ENCODE measurements at places on chromosomes 1 and 21. TPM values are rescaled to one million over a fixed set of nuclear protein-coding genes. Genes with fewer than 3 reads are reported as not detected.

DNA sequence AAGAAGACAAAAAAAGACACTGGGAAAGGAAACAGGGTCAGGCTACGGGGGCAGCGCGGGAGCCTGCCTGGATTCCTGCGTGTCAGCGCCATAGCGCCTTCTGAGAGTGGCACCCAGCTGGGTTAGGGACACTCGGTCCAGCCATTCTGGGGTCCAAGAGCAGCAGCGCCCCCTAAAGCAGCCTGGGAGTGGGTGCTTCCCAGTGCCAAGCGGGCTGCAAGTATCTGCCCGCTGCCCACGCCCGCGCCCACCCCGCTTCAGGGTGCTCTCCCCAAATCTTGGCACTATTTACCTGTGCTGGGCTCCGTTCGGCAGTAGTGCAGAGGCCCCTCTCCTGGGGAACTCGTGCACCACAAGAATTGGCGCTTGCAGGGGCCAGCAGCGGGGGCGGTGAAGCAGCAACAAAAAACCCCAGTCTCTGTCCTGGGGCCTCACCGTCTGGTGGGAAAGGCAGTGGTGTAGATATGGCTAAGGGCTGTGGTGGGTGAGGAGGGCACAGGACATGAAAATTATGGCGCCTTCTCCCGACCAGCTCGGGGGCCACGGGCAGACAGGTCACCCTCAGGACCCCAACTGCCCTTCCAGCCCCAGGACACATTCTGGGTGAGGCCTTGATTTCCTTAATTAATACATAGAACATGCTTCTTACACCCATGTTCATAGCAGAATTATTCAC is 24.1 kb upstream of the LBR start:
- H3K4me3 ChIP-seq, result no peak overlapping the region
- no peak overlapping the region for H3K27ac ChIP-seq
- no peaks in the 10 kb centered on the region for H3K36me3 ChIP-seq
- H3K27me3 ChIP-seq, result no peaks in the 10 kb centered on the region
- DNase-seq, result no peak
- H3K4me1 ChIP-seq, result peaks cover 26% of the 10 kb centered on the region

DNA sequence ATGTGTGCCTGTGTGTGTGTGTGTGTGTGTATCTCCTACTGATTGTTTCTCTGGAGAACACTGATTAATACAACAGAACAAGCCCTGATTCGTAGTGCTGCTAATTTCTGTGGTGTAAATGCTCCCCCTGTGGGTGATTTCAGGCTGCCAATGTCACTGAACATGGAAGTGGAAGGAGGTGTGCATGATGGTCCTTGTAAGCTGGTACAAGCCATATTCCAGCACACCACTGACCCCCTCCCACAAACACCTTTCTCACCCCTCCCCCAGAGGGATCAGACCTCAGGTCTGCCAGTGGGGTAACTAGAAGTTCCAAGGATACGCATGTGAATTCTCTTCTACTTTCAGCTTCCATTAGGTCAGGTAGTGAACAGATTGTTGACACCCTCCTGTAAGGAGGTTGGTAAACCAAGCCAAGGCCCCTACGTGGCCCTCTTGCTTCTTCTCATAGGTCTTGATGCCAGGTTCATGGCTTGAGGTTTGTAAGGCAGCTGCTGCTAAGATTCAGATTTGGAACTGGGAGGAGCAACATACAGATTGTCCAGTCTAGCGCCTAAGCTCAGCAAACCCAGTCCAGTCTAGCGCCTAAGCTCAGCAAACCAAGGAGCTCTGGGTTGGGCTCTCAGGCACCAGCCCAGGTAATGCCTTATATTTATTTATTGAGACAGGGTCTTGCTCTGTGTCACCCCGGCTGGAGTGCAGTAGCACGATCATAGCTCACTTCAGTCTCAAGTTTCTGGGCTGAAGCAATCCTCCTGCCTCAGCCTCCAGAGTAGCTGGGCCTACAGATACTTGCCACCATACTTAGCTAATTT is 38.7 kb downstream of the DHCR24 start:
- H3K27ac ChIP-seq, result no peak overlapping the region
- peaks cover 11% of the 10 kb centered on the region for H3K4me1 ChIP-seq
- no peak overlapping the region for H3K4me3 ChIP-seq
- H3K36me3 ChIP-seq, result peaks cover 18% of the 10 kb centered on the region

DNA sequence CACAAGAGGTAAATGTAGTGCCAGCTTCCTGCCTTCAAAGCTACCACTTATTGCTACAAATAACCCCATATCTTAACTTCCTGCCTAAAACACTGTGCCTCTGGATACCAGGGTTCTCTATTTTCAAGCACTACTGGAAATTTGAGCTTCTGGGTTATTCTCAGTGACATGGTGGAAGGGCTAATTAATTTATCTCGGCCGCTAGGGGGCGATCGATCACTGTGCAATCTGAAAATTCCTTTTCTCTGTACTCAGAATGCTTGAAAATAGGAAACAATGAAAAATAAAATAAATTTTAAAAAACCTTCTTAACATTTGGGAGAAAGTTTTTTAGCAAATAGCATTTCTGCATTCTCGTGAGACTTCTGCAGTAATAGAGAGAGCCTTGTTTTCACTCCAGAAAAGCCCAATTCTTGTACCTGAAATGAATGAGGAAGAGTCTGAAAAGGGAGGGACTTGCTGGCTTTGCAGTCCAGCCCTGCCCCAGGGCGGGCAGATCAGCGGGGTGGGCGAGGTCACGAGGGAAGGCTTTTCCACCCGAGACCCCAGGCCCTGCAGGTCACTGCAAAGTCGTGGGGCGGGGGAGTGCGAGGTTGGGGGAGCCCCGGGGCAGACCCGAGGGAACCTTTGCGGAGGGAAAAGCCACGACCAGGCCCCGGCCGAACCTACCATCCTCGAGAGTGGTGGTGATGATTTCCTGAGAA is 276.7 kb downstream of the PCP4 start:
- no peaks in the 10 kb centered on the region for H3K36me3 ChIP-seq
- no peaks in the 10 kb centered on the region for H3K4me1 ChIP-seq
- peak; percentile 26 for DNase-seq

DNA sequence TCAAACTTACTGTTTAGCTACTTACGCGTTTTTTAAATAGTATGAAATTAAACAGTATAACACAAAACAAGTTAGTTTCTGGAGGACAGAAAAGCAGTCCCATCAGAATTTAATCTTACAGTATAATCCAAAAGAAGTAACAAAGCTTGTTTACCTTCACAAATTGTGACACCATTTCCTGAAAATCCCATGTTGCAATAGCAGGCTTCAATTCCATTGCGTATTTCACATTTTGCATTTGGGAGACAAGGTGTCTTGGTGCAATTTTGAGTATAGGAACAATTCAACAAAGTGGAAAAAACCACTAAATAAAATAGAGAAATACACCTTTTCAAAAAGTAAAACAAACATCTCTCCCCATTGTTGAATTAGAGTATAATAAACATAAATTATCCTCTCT is 1.6 kb downstream of the ADGRL4 start:
- peaks cover 9% of the 10 kb centered on the region for H3K4me1 ChIP-seq
- no peaks in the 10 kb centered on the region for H3K36me3 ChIP-seq
- H3K27ac ChIP-seq, result peak overlapping the region; percentile 88
- peak overlapping the region; percentile 64 for H3K4me3 ChIP-seq
- no peak for DNase-seq

- H3K4me3 ChIP-seq, result no peak overlapping the region
- H3K27ac ChIP-seq, result no peak overlapping the region
- no peaks in the 10 kb centered on the region for H3K4me1 ChIP-seq
- H3K36me3 ChIP-seq, result no peaks in the 10 kb centered on the region
- DNase-seq, result no peak
Measured at GRCh38 chr1:159228554-159228953, 23.9 kb downstream of the ACKR1 start.

DNA sequence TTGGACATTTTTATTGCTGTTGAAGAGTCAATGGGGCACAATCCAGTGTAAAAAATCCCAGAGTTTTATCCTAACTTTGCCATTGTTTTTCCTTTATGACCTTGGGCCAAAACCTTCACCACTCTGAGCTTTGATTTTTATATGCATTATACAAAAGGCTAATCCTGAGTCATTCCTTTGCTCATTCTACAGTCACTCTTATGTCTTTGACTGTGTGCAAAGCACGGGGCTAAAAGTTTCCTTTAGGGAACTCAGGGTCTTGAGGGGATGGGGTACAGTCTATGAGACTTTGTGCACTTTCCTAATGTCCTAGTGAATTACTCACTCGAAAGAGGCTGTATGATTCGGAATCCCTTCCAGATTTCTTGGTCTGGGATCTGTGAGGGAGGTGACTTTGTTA is 543.2 kb upstream of the CAMK1G start:
- no peaks in the 10 kb centered on the region for H3K4me1 ChIP-seq
- H3K27me3 ChIP-seq, result no peaks in the 10 kb centered on the region
- no peaks in the 10 kb centered on the region for H3K36me3 ChIP-seq
- H3K27ac ChIP-seq, result no peak overlapping the region

DNA sequence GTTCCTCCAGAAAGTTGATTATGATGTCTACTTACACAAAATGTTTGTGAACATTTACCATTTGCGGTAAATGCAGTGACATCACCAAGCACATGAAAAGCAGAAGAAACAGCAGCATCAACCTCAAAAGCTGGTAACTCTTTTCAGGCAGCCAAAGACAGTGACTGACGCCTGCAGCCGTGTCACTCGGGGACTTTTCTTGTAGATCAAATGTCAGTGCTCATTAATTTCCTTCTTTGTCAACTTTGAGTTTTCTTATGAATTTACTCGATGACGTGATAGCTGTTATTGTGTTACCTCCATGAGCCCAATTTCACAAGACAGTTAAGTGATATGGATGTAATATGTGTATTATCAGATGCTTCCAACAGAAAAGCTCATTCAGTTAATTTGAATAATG is 92.5 kb downstream of the RIPK4 start:
- H3K4me3 ChIP-seq, result no peak overlapping the region
- H3K36me3 ChIP-seq, result no peaks in the 10 kb centered on the region
- DNase-seq, result no peak
- no peaks in the 10 kb centered on the region for H3K27me3 ChIP-seq
- peaks cover 19% of the 10 kb centered on the region for H3K4me1 ChIP-seq
- H3K27ac ChIP-seq, result no peak overlapping the region

GRCh38 chr1:7588457-7588827 is 182.7 kb upstream of the VAMP3 start:
- H3K4me3 ChIP-seq, result no peak overlapping the region
- H3K36me3 ChIP-seq, result no peaks in the 10 kb centered on the region
- H3K4me1 ChIP-seq, result peaks cover 20% of the 10 kb centered on the region
- H3K27me3 ChIP-seq, result peaks cover 2% of the 10 kb centered on the region
- DNase-seq, result no peak
- H3K27ac ChIP-seq, result no peak overlapping the region

DNA sequence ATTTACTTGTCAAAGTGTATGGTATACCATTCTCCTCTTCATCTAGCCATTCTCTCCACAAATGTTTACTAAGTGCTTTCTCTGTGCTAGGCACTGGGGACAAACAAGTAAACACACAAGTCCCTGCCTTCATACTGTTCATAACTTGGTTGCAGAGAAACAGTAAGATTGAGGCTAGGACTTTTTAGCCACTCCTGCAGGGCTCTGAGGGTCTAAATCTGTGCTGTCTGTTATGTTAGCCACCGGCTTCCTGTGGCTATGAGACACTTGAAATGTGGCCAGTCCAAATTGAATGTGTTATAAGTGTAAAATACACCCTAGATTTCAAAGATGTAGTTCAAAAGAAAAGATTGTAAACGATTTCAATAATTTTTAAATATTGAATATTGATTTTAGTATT is 50.2 kb downstream of the AZIN2 start:
- H3K27me3 ChIP-seq, result no peaks in the 10 kb centered on the region
- no peaks in the 10 kb centered on the region for H3K36me3 ChIP-seq
- H3K4me3 ChIP-seq, result no peak overlapping the region
- peaks cover 20% of the 10 kb centered on the region for H3K4me1 ChIP-seq
- no peak for DNase-seq
- H3K27ac ChIP-seq, result no peak overlapping the region

DNA sequence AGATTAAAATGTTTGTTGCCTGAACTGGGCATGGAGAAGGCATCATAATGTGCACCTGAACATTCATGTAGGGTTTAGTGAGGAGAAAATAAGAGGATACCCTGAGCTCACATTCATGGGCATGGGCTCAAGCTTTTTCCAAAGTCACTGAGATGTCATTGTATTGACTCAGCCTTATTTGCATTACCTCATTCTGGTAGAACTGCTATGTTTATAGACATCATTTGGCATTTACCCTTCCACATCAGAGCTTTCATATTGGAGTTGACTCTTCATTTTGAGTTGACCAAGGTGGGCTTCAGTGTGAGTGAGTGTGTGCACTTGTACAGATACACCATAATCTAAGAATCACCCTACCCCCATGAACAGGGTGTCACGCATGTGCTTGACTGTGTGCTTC is 143.2 kb downstream of the PBX1 start:
- no peaks in the 10 kb centered on the region for H3K36me3 ChIP-seq
- no peaks in the 10 kb centered on the region for H3K27me3 ChIP-seq
- no peak overlapping the region for H3K4me3 ChIP-seq
- peak overlapping the region; percentile 4 for H3K27ac ChIP-seq

- DNase-seq, result no peak
- no peaks in the 10 kb centered on the region for H3K27me3 ChIP-seq
- H3K36me3 ChIP-seq, result no peaks in the 10 kb centered on the region
- peak within 1 kb of the TSS; percentile 89 for H3K4me3 ChIP-seq
- H3K27ac ChIP-seq, result peak within 1 kb of the TSS; percentile 99
- peaks cover 46% of the 10 kb centered on the region for H3K4me1 ChIP-seq
Measured at GRCh38 chr1:93180723-93181613, at the start of gene CCDC18. CCDC18 (plus strand) TSS chr1:93180724; CDS start chr1:93183362, 2,638 bp downstream.

DNA sequence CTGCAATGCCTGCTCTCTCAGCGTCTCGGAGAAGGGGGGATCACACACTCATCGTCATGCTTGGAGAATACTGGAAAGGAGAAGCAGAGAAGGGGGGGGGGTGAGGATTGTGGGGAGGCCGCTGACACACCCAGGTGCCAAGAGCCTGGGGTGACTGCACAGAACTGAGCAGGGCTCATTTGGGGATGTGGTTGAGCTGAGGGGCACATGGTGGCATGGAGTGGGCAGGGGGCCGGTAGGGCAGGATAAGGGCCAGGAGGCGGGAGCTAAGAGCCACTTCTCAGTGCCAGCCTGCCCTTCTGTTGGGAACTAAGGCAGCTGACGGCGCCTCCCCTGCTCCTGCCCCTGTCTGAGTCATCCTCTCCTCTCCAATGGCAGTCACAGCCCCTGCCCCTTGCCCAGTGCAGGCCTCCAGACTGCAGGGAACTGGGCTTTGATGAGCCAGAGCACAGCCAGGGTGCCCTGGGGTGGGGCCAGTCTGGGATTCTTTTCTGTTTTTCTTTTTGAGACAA is 27.2 kb downstream of the MRPL37 start:
- no peak overlapping the region for H3K4me3 ChIP-seq
- H3K4me1 ChIP-seq, result peaks cover 19% of the 10 kb centered on the region
- H3K27ac ChIP-seq, result no peak overlapping the region
- no peak for DNase-seq
- H3K36me3 ChIP-seq, result peaks cover 22% of the 10 kb centered on the region
- no peaks in the 10 kb centered on the region for H3K27me3 ChIP-seq

Gene RRP1B
- 8.9 TPM for total RNA-seq

Gene SMCP
- not detected for total RNA-seq

Gene KCNN3
- total RNA-seq, result 4.8 TPM

Gene HPCA
- not detected for total RNA-seq

Gene WNT3A
- not detected for total RNA-seq

Gene ASTN1
- 0.33 TPM for total RNA-seq

Gene S100A12
- total RNA-seq, result 2.3 TPM

Gene AKIRIN1
- total RNA-seq, result 61.5 TPM

Gene ANGPTL3
- total RNA-seq, result not detected

Data from left ventricle myocardium inferior (tissue), 1 donor.